A549 treated with AZD2906 at 1 μM for 4 hours (cell line): ENCODE measurements at places on chromosomes 3 and 15. TPM values are rescaled to one million over a fixed set of nuclear protein-coding genes. Genes with fewer than 3 reads are reported as not detected.

The TMEM108 gene
- 0.12 TPM in 1 of 5 replicates, not detected in the others for total RNA-seq

The SLC25A38 gene
- total RNA-seq, result 35.9 to 42.4 TPM (median 39.0 TPM) in 5 replicates

The ADGRG7 gene
- total RNA-seq, result not detected in 5 replicates

The PAK6 gene
- 0.21 to 0.46 TPM (median 0.29 TPM) in 5 replicates for total RNA-seq

The KLHL6 gene
- total RNA-seq, result 0.01 TPM in 1 of 5 replicates, not detected in the others

The AGBL1 gene
- total RNA-seq, result not detected in 5 replicates

The SOX14 gene
- total RNA-seq, result not detected in 5 replicates

The FOXB1 gene
- not detected in 5 replicates for total RNA-seq

The FHIT gene
- 0.61 to 1.3 TPM (median 0.75 TPM) in 5 replicates for total RNA-seq

The ALS2CL gene
- total RNA-seq, result 5.1 to 8.7 TPM (median 7.0 TPM) in 5 replicates

The EHD4 gene
- 10.3 to 12.7 TPM (median 11.4 TPM) in 5 replicates for total RNA-seq

The PLA2G4D gene
- not detected in 5 replicates for total RNA-seq

The CHST13 gene
- total RNA-seq, result 0.31 to 1.0 TPM (median 0.91 TPM) in 5 replicates

The CHDH gene
- total RNA-seq, result 1.8 to 3.3 TPM (median 2.0 TPM) in 5 replicates

The SEMA7A gene
- 1.2 to 1.6 TPM (median 1.3 TPM) in 5 replicates for total RNA-seq

The OSBPL10 gene
- 17.0 to 24.0 TPM (median 22.8 TPM) in 5 replicates for total RNA-seq

The TNFAIP8L3 gene
- 32.6 to 43.8 TPM (median 36.0 TPM) in 5 replicates for total RNA-seq

The FAM3D gene
- not detected in 5 replicates for total RNA-seq

The CCR8 gene
- total RNA-seq, result not detected in 5 replicates

The TM4SF1 gene
- total RNA-seq, result 926 to 1,718 TPM (median 1,133 TPM) in 5 replicates

The FETUB gene
- total RNA-seq, result 0.08 to 0.34 TPM (median 0.15 TPM) in 5 replicates

The MRPL46 gene
- 51.4 to 62.4 TPM (median 58.0 TPM) in 5 replicates for total RNA-seq

The PPM1L gene
- 0.46 to 0.68 TPM (median 0.55 TPM) in 5 replicates for total RNA-seq

The KCNAB1 gene
- total RNA-seq, result not detected in 5 replicates

The CRABP1 gene
- 0.98 to 2.4 TPM (median 1.8 TPM) in 5 replicates for total RNA-seq
